Calu3 (cell line): ENCODE measurements at places on chromosomes 1 and 21. TPM values are rescaled to one million over a fixed set of nuclear protein-coding genes. Genes with fewer than 3 reads are reported as not detected.

- DNase-seq: no peak
These were observed 8.8 kb downstream of the SMCP start for GRCh38 chr1:152886758-152887409.

GRCh38 chr1:218454700-218455282, 109.7 kb downstream of the TGFB2 start:
- no peak for DNase-seq

- no peak for DNase-seq
These were observed 99.5 kb downstream of the CACHD1 start for GRCh38 chr1:64569411-64569810.

DNA sequence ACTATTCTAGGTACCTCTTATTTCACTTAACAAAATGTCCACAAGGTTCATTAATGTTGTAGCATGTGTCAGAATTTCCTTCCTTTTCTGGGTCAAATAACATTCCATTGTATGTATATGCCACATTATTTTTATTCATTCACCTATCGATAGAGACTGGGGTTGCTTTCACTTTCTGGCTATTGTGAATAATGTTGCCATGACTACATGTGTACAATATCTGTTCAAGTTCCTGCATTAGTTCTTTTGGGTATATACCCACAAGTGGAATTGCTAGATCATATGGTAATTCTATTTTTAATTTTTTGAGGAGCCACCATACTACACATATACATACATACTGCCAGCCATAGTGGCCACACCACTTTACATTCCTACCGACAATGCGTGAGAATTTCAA, 158.4 kb downstream of the ZZZ3 start:
- no peak for DNase-seq

The CPLANE2 gene
- 4.2 and 7.4 TPM in 2 replicates for total RNA-seq

The PLEKHN1 gene
- 11.9 and 16.2 TPM in 2 replicates for total RNA-seq
